ENCODE measurements at places on chromosomes 7 and 10.

- H3K27me3 ChIP-seq = no peaks in the 10 kb centered on the region
- H3K4me1 ChIP-seq = no peaks in the 10 kb centered on the region
- DNase-seq = no peak
- H3K27ac ChIP-seq = no peak overlapping the region
- H3K4me3 ChIP-seq = no peak overlapping the region
Observed at GRCh38 chr7:27684491-27684890, 21.8 kb upstream of the HIBADH start.

DNA sequence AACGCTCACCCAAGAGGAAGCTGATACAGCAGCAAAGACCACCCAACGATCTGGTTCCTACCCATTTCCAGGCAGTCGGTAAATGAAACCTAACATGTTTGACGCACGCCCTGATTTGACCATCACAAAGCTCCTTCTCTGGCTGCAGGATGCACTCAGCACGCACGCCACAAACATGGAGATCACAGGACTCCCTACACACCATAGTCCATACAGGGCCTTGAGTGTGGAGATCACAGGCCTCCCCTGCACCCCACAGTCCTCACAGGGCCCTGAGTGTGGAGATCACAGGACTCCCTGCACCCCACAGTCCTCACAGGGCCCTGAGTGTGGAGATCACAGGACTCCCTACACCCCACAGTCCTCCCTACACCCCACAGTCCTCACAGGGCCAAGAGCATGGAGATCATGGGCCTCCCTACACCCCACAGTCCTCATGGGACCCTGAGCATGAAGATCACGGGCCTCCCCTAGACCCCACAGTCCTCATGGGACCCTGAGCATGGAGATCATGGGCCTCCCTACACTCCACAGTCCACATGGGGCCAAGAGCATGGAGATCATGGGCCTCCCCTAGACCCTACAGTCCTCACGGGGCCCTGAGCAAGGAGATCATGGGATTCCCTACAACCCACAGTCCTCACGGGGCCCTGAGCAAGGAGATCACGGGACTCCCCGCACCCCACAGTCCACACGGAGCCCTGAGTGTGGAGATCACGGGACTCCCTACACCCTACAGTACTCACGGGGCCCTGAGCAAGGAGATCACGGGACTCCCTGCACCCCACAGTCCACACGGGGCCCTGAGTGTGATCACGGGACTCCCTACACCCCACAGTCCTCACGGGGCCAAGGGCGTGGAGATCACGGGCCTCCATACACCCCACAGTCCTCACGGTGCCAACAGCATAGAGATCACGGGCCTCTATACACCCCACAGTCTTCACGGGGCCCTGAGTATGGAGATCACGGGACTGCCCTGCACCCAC, 409.2 kb downstream of the DNAJB6 start:
- H3K27ac ChIP-seq = no peak overlapping the region
- no peaks in the 10 kb centered on the region for H3K27me3 ChIP-seq
- H3K36me3 ChIP-seq = no peaks in the 10 kb centered on the region
- no peak for DNase-seq
- no peaks in the 10 kb centered on the region for H3K4me1 ChIP-seq

- H3K4me3 ChIP-seq = no peak overlapping the region
- H3K4me1 ChIP-seq = no peaks in the 10 kb centered on the region
- DNase-seq = no peak
- no peaks in the 10 kb centered on the region for H3K36me3 ChIP-seq
Observed at GRCh38 chr10:78868861-78869260, 199.9 kb upstream of the ZMIZ1 start.

DNA sequence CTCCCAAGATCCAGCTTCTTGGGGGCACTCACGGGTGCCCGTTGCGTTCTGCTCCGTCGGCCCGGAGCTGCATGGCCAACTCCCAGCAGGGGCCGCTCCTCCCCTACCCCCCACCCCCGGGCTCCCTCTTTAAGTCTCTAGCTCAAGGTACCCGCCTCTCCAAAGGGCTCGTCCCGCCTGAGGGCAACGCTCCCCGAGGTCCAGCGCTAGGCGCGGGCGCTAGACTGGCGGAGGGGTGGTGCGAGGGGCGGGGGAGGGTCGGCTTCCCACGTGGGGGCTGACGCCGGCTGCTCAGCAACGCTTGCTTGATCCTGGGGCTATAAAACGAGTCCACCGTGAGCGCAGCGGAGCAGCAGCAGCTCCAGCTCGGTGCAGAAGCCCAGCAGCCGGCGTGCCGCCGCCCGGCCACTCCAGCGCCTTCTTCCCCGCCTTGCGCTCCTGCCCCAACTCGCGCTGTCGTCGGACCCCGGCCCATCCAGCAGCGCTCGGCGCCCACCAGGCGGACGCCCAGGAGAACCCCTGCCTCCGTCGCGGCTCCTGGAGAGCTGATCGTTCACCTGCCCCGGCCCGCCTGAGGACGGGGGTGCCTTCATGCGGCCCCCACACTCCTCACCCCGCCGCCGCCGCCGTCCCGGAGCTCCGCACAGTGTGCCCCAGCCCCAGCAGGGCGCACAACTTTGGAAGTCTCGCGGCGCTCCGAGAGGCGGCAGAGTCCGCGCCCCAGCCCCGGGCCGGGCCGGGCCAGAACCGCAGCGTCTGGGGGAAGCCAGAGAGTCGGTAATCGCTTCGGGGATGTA, at the start of gene ADRA2A:
TSS of gene ADRA2A (plus strand) at position 348 of the 797 bp plus-strand sequence. CDS start 968 bp downstream, outside the sequence.
- H3K27me3 ChIP-seq = peaks cover 65% of the 10 kb centered on the region
- no peaks in the 10 kb centered on the region for H3K4me1 ChIP-seq
- no peaks in the 10 kb centered on the region for H3K36me3 ChIP-seq
- H3K27ac ChIP-seq = no peak within 1 kb of the TSS
- H3K4me3 ChIP-seq = peak within 1 kb of the TSS; percentile 28

- H3K27ac ChIP-seq = no peak overlapping the region
- peaks cover 20% of the 10 kb centered on the region for H3K27me3 ChIP-seq
- H3K4me1 ChIP-seq = no peaks in the 10 kb centered on the region
- H3K4me3 ChIP-seq = no peak overlapping the region
- no peaks in the 10 kb centered on the region for H3K36me3 ChIP-seq
Observed at GRCh38 chr10:78565841-78566240, 502.9 kb upstream of the ZMIZ1 start.
